Fibroblast of gingiva (primary cell): ENCODE measurements at places on chromosomes 13 and 19.

DNA sequence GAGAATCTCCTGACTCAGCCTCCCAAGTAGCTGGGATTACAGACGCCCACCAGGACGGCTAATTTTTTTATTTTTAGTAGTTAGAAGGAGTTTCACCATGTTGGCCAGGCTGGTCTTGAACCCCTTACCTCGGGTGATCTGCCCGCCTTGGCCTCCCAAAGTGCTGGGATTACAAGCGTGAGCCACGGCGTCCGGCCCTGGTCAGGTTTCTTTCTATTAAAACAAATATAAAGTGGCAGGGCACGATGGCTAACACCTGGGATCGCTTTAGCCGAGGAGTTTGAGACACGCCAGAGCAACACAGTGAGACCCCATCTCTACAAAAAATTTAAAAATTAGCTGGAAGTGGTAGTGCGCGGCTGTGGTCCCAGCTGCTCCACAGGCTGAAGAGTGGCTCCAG, 1.5 kb upstream of the MED25 start:
- DNase-seq, result no peak

DNA sequence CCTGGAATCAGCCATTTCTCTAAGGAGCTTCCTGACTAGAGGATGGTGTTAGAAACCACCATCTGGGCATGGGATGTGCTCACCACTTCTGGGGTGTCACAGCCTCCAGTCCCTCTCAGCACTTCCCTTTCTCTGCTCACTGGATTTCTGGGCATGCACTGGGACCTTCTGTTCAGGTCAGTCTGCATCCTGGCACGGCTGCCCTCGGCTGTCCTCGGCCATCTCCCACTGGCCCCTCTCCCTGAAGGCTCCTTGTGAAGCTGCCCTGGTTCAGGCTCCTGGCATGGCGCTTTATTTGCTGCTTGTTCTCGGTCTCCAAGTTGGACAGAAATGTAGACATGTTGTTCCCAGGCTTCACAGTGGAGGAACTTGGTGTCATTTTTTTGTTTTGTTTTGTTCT, 60.0 kb downstream of the TEX29 start:
- DNase-seq, result no peak

GRCh38 chr13:32001154-32001768, 30.3 kb upstream of the FRY start:
- peak; percentile 34 for DNase-seq

DNA sequence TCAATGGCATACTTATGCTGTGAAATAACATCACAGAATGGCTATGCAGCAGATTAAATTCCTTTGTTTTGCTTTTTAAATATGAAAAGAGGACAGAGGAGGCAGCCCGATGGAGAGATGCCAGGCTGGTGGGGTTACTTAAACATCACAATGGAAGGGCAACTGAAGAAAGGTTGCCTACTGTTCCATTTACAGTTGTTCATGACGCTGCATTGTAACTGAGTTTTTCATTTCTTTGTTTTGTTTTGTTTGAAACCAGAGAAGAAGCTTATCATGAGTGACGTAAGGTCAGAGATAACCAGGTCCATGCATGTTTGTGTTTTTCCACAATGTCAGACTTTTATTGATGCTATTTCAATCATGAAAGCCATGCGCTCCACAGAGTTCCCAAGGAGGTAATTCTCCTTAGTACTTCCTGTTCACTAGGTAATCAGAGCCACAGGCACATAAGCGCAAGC, 273.8 kb downstream of the LHFPL6 start:
- DNase-seq, result no peak

DNA sequence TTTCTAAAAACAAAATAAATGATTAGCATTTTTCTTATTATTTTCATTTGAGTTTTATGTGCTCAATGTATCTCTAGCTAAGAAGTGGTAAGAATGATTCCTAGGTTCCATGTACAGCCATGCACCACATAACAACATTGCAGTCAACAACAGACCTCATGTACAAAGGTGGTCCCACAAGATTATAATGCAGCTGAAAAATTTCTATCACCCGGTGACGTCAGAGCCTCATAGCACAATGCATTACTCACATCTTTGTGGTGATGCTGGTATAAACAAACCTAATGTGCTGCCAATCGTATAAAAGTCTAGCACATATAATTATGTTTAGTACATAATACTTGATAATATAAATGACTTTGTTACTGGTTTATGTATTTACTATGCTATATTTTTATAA, 120.5 kb downstream of the SLC7A1 start:
- peak; percentile 45 for DNase-seq

GRCh38 chr13:100552755-100553154, 35.8 kb downstream of the GGACT start:
- no peak for DNase-seq

DNA sequence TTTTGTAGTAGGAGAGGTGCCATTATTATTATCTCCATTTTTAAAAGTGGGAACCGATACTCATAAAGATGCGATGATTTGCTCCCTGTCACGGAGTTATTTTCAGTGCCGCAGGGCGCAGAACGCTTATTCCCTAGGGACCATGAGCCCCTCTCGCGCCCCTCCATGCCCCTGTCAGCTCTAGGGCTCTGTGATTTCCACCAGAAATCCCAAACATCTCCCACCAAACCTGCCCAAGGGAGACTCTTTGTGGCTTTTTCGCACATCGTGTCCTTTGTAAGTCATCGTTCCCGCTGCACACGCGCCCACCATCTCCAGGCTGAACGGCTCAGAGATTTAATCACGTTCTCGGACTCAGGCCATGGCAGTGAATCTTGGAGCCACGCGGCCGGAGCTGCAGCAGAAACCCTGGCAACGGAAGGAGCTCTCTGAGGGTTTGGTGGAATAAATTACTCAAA, 105.1 kb downstream of the DNAJC15 start:
- DNase-seq, result no peak

- no peak for DNase-seq
Measured at GRCh38 chr13:98961503-98962105, 16.3 kb downstream of the DOCK9 start.

DNA sequence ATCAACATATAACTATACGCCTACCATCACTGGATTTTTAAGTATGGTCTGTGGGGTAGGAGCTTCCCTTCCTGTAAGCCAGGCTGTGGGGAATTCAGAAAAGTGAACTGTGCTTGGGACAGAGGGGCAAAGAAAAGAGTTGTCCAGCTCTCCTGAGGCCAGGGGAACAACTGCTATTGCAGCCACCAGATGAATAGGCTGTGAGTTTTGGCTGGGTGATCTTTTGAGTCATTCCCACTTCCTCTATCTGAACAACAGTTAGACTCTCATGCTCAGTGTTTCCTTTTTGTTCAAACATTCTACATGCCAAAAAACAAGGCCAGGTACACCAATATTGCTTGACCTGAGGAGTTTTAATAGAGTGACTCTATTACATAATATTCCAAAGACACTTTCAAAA, 426.2 kb upstream of the DACH1 start:
- no peak for DNase-seq

- DNase-seq, result no peak
Measured at GRCh38 chr19:7636691-7637373, at the start of gene STXBP2. TSS of gene STXBP2 (plus strand) at chr19:7637110. CDS start at chr19:7637150, 40 bp downstream.
